ENCODE measurements at places on chromosomes 6 and 20.

GRCh38 chr20:51036226-51036625, 13.3 kb upstream of the KCNG1 start:
- DNase-seq = no peak

GRCh38 chr6:75213732-75214131, 7.9 kb upstream of the COL12A1 start:
- no peak for DNase-seq

DNA sequence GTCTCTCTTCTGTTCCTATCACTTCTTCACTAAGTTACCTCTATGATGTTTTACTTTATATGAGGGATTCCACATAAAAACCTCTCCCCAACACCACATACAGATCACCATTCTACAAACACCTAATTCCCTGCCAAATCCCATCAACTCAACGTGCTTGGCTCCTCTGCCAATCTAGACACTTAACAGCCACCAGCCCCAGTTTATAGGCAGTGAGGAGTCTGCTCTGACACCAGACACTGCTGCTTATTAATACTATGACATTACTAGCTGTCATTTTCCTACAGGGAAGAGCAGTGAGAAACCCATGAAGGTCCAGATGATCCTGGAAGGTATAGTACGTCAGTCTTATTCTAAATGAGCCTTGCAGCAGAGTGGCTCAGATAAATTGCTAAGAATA, 104.3 kb downstream of the CHD6 start:
- DNase-seq = no peak

- DNase-seq = no peak
Measured at GRCh38 chr6:47400581-47400980, 77.0 kb upstream of the CD2AP start.

DNA sequence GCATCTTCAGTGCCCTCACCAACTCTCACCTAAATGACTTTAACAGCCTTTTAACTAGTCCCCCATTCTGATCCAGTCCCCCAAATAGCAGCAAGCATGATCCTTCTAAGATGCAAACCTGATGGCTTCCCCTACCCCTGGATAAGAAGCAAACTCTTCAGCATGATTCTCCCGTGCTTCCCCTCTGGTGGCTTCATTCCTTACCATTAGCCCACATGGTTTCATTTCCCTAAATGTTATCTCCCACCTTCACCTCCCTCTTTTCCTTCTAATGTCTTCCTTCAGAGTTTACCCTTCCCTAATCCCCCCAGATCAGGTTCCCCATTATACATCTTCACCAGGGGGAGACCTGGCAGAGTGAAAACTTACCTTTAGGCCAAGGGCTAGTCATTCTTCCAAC, 4.0 kb upstream of the RAB5IF start:
- no peak for DNase-seq

- DNase-seq = no peak
Measured at GRCh38 chr6:24537771-24538385, 43.1 kb downstream of the ALDH5A1 start.

GRCh38 chr6:11093376-11093625, 333 bp upstream of the SMIM13 start:
- DNase-seq = no peak

DNA sequence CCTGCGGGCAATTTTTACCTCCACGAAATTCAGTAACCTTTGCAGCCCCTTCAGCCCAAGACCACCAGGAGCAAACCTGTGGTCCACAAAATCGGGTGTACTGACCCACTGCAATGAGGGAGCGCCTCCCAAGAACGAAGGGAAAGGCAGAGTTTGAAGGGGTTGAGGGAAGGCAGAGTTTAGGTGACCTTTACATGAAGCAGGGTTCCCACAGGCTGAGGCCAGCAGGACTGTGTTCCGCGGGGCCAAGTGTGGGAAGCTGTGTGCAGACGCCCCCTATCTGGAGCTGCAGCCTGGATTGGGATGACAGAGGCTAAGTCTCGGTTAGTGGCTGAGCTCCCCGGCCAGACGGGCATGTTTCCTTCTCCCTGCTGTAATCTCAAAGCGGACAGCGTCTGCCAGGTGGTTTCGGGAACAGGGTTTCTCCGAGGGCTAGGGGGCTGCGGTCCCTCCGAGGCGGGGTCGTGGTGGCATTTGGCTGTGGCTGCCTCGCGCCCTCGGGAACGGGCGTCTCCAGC, 826 bp upstream of the PYGB start:
- no peak for DNase-seq

DNA sequence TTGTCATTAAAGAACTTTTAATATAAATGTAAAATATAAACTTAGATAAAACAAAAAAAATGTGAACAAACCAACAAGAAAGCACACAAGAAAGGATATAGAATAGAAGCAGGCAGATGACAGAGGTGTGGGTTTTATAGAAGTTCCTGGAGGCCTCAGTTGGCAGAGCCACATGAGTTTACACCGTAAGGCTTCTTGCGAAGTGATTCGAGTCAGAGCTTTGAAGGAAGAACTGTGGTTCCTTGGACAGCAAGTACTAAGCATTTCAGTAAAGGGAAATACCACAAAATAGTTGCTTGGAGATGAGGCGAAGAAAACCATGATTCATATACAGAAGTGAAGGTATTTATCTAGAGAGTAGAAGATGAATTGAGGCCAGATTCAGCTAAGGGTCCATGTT, 207.9 kb upstream of the EYA4 start:
- no peak for DNase-seq

DNA sequence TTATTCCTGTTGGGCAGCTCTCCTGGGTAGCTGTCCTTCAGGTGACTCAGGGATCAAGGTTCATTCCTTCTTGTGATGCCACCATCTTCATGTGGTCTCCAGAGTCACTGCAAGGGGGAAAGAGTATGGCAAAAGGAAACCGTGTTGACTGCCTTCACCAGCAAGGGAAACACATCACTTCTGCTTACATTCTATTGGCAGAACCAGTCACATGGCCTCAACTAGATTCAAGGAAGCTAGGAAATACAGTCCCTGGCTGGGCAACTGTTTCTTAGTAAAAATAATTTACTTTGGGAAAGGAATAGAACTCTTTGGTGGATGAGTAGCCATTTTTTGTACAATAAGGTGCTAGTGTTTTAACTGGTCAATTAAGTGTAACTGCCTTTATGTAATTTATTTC, 5.3 kb downstream of the ANKRD6 start:
- DNase-seq = no peak

DNA sequence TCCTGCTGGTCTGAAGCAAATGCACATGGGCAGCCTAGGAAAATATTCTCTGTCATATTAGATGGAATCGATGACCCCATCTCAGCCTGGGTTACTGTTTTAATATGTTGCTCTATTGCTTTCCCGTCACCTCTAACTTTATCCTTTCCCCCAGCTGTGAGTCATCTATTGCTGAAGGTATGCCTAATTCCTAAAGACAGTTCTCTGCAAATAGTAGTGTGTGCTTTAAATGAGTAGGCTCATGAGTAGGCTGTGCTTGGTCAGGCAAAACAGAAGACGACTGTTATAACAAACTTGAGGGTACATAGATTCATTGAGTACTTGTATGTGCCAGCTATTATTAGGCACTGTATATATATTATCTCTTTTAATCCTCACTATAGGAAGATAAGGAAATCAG, 47.2 kb downstream of the CTNNBL1 start:
- DNase-seq = no peak

DNA sequence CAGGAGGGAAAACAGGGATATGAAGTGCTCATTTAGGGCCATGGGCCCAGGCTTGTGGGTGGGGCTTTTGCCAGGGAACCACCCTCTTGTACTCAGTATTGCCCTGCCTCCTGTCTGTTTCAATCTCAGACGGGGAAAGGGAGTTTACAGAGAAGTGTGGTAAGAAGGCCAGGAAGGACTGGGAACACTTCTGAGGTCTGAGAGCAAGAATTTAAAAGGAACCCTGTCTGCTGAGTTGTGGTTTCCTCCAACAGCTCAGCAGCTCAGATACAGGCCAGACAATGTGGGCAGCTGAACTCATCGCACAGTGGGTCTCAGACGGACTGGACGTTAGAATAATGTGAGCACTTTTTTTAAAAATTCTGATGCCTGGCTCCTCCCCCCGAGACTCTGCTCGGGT, 354.1 kb upstream of the ARID1B start:
- no peak for DNase-seq

- no peak for DNase-seq
Measured at GRCh38 chr6:42294759-42295158, 77.1 kb upstream of the MRPS10 start.

DNA sequence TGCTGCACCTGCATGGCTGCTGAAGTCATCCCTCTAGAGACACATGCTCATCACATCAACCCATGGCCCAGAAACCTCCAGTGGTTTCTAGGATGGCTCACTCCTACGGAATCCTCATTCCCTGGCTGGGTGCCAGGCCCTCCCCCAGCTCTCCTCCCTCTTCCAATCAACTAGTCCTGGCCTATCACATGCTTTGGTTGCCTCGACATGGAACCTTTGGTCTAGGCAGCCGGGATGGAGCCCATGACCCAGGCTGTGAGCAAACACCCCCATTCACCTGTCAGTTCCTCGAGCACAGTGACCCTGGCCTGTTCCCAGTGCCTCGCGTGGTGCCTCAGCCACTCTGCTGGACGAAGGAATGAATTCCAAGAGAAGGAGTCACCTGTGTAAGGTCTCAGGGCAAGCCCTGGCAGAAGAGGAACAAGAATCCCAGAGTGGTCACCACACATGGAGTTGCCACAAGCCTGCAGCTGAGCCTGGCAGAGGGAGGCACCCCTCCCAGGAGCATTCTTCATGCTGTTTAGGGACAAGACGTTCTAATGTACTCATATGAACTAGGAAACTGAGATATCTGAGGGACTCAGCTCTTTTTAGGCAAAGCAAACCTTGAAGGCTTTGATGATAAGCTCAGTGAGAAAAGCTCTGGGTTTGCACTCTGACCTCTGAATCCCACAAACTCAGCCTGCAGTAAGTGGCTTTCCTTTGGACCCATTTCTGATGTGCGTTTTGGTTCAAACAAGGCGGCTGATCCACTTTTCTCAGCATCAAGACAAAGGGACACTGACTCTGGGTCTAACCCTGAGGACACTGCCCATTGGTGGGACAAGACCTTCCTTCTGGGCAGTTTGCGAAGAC, 40.2 kb downstream of the PPP1R3G start:
- no peak for DNase-seq

DNA sequence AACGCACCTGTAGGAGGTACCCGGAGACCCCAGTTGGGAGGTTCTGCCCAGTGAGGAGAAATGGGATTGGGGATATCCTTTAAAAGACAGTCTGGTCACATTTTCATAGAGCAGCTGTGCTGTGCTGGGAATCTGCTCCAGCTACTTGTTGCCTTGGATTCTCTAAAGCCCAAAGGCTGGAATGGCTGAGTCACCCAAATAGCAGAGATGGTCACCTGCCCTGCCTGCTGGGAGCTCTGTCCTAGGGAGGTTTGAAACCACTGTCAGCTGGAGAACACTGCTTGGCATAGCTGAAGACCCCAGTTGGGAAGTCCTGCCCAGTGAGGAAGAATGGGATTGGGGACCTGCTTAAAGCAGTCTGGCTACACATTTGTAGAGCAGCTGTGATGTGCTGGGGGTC, 34.8 kb upstream of the TFB1M start:
- no peak for DNase-seq

DNA sequence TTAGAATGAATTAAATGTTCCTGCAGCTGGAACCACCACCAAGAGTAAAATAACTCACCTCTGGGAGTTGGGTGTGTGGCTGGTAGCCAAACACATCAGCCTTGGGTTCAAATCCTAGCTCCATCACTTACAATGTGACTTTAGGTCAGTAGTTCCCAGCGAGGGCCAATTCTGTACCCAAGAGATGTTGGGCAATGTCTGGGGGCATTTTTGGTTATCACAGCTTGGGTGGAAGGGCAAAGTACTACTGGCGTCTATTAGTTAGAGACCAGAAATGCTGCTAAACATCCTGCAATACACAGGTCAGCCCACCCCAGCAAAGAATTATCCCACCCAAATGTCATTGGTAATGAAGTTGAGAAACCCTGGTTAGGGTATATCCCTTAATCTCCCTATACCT, 48.8 kb downstream of the SLC13A3 start:
- no peak for DNase-seq

GRCh38 chr20:39164642-39165041, 202.5 kb downstream of the DHX35 start:
- no peak for DNase-seq

- no peak for DNase-seq
Measured at GRCh38 chr6:44028789-44029310, 98.4 kb downstream of the MRPL14 start.

DNA sequence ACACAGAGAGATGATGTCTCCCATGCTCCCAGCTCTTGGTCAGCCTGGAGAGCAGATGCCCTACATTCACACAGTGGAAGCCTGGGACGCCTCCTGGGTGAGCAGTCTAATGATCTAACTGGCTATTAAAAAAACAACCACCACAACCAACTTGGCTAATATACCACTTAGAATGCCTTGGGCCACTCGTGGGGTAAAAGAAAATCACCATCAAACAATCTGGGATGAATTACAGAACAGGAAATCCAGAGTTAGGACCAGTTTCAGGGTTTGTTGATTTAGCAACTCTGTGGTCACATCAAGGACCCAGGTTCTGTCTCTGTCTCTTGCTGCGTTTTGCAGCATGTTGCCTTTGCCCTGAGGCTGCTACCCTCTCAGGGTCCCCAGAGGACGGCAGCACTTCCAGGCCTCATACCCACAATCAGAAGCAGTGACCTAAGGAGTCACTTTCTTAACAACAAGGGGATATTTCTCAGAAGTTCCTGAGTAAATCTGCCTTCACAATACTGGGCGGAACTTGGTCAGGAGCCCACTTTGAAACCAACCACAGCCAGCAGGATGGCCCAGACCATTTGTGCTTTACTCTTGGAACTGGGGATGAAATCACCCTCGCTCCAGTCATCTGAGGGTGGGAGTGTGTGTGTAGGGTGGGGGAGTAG, 118.7 kb downstream of the CLIC5 start:
- DNase-seq = no peak

- no peak for DNase-seq
Measured at GRCh38 chr20:57657535-57658446, 37.6 kb upstream of the ZBP1 start.

- no peak for DNase-seq
Measured at GRCh38 chr6:161228921-161229591, 44.8 kb downstream of the AGPAT4 start.

DNA sequence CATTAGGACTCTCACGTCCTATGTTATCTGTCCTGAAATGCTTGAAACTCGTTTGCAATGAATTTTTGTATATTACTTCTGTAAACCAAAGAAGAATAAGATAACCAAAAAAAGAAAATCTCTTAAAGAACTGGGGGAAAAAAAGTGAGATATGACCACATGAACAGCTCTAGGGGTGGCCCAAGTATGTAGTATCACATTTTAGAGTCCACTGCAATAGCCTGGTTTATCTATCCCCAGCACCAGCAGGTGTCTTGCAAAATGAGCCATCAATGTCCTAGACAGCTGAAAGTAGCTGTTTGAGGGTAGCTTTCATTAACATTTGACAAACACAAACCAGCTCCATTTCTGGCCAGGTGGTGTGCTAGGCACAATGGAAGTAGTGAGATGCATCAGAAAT, 102.8 kb downstream of the PXDC1 start:
- DNase-seq = no peak
